ENCODE measurements at places on chromosomes 13 and 19.

GRCh38 chr19:410243-410781 lies 1.4 kb upstream of the C2CD4C start:
- DNase-seq: no peak

- no peak for DNase-seq
Observed at GRCh38 chr19:16571283-16571682, 932 bp downstream of the SLC35E1 start.

- DNase-seq: no peak
Observed at GRCh38 chr13:62278271-62278670, 862.6 kb upstream of the PCDH20 start.

DNA sequence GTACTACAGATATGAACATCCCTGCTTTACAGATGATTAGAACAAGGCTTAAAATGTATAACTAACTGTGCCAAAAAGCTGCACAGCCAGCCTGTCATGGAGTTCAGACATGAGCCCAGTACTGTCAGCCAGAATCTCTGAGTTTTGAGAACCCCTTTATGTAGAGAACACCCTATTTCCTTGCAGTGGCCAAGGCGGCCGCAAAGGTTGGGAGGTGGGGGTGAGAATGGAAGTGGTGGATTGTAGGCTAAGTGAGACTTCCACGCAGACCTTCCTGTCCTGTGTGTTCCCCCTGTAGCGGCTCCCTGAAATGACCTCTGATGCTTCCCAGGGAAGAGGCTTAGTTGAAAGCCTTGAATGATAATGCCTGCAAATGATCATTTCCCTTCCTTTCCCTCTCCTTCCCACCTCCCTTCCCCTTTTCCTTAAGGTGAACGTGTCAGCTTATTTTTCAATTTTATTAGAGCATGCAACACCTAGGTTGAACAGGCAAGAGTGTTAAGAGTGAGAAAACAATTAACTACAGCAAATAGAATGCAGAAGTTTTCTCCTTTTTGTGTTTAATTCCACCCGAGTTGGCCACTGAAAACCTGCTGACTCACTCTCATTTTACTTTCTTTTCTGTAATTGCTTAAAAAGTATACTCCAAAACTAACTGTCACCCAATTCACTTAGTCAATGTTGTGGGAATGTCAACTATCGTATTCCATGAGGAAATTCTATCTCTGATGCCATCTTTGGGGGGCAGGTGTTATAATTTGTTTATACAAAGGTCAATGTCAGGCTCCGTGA lies 167.0 kb upstream of the EDNRB start:
- DNase-seq: no peak

DNA sequence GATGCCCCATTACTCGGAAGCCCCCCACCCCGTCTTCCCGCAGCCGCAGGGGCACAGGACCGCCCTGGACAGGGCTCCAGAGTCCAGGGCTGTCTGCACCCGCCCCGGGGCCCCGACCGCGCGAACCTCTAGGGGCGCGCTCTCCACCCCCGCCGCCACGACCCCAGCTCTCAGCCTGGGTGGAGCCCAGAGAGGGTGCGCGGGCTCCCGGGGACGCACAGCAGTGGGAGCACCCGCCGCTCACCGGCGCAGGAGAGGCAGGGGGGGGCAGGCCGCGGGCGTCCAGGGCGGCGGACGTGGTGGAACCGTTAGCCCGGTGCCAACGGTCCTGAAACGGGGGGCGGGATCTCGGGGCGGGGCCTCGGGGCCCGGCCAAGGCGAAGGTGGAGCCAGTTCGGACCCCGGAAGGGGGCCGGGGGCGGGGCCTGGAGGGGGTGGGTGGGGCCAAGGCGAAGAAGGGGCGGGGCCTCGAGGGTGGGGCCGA lies at the start of gene ATP8B3:
Gene ATP8B3 (minus strand): TSS at position 335 of the 484 bp plus-strand sequence. CDS start 540 bp downstream, outside the sequence.
- no peak for DNase-seq

- DNase-seq: no peak
Observed at GRCh38 chr19:36409841-36410240, 8.6 kb downstream of the ZFP82 start.

DNA sequence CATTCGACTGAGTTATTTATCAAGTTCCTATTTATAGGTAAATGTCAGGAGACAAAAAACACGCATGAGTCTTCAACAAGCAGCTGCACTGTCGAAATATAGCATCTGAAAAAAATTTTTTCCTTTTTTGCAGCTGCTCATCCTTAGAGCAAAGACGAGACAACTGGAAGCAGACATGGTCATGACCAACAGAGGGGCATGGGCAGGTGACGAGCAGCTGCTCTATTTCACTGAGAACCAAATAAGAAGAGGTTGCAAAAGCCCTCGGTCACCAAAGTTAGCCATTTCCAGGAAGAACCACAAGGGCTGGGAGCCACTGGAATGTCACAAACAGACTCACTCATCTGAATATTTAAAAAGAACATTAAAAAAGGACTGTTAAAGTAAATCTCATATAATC lies 22.2 kb downstream of the SOHLH2 start:
- DNase-seq: no peak

GRCh38 chr13:43905435-43906031 lies 25.8 kb downstream of the LACC1 start:
- no peak for DNase-seq

Data from GOT3 (cell line).